ENCODE measurements at places on chromosomes 16 and 17.

DNA sequence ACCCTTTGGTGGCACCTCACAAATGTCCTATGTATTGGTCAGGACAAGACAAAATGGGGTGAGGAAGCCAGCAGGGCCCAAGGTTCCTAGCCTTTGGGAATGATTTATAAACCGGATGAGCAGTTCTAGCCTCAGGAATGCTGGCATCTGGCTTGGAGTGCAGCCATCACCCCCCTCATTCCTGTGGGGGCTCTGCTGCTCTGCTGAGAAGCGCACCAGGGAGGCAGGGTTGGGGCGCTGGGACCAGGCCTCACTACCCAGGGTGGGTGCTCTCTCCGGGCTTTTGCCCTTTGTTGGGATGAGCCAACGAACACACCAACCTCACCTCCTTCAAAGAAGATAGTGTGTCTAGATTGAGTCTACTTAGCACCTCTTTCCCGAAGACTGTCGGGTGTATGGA lies 39.2 kb downstream of the TMEM11 start:
- no peak for DNase-seq

- no peak for DNase-seq
These were observed 381.6 kb upstream of the ASIC2 start for GRCh38 chr17:33674685-33675084.

GRCh38 chr16:81431554-81432353 lies 12.9 kb upstream of the CMIP start:
- no peak for DNase-seq

DNA sequence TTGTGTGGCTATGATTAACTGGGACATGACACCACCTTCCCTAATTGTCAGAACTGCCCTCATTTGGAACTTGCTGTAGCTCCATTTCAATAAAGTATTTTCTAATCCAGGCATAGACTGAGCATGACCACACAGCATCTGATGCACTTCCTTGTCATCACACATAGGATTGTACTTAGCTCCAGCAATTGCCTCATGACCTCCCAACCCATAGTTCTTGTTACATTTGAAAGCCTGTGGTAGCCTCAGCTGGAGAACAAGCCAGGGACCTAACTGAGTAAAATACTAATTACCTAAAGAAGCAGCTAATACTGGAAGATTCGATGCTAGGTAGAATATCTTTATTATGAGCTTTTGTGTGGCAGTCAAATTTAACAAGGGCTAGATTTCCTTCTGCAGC lies 187.3 kb upstream of the KIF2B start:
- no peak for DNase-seq

GRCh38 chr16:20781697-20782096 lies 17.9 kb downstream of the ACSM3 start:
- DNase-seq, result no peak

Data from spleen (tissue), 13 donors.